ENCODE measurements at places on chromosomes 12 and 14.

GRCh38 chr14:24418492-24418873 lies 11.0 kb downstream of the CBLN3 start:
- no peak for DNase-seq

DNA sequence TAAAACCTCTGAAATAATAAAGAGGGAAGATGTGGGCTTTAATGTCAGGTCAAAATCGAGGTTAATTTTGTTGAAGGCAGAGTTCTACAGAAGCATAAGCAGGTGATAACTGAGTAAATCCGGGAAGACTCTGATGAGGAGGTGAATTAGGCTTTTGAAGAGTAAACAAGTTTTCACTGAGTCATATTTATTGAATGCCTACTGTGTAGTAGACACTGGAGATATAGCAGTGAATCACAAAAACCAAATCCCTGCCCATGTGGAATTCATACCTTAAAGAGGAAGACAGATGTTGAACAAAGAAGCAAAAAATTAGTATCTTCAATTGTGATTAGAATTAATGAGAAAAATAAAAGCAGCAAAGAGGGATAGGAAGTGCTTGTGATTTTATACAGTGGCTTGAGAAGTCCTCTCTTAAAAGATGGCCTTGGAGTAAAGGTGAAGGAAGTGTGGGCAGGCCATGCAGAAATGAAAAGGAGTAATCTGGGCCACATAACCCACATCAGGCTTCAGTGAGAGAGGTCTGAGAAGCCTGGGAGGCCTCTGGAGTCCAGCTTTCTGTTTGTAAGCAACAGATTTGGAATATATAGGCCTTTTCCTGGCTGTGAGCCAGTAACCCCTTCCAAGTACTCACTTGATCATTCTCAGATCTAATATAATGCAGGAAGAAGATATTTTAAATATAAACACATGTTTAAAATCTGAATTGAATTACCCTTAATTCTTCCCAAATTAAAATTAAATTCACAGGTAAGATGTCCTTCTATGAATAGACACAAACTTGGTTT lies 46.7 kb downstream of the BHLHE41 start:
- DNase-seq = no peak

DNA sequence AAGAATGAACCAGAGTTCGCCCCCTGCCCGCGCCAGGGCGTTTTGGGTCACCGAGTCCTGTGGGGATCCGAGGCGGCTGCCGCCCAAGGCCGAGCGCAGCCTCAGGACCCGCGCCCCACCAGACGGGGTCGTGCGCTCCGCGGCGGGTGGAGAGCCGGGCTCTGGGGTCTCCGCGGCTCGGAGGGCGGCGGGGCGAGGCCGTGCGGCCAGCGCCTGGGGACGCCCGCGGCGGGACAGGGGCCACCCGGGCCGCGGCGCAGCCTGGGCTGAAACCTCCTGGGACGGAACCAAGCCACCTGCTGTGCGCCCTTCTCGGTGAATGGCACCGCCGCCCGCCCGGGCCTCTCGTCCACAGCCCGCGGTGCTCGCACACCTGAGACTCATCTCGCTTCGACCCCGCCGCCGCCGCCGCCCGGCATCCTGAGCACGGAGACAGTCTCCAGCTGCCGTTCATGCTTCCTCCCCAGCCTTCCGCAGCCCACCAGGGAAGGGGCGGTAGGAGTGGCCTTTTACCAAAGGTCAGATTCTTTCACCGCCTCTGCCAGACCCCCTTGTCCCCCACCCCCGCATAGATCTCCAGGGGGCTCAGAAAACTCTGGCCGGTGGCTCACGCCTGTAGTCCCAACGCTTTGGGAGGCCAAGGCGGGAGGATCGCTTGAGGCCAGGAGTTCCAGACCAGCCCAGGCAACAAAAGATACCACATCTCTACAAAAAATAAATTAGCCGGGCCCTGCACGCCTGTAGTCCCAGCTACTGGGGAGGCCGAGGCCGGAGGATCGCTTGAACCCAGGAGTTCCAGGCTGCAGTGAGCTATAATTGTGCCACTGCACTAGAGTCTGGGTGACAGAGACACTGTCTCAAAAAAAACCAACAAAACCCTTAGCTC lies 901 bp downstream of the B3GNT4 start:
- no peak for DNase-seq

- no peak for DNase-seq
Measured at GRCh38 chr12:24582954-24583601, 365.8 kb downstream of the BCAT1 start.

GRCh38 chr12:10610188-10610587 lies 3.2 kb downstream of the MAGOHB start:
- DNase-seq = no peak

DNA sequence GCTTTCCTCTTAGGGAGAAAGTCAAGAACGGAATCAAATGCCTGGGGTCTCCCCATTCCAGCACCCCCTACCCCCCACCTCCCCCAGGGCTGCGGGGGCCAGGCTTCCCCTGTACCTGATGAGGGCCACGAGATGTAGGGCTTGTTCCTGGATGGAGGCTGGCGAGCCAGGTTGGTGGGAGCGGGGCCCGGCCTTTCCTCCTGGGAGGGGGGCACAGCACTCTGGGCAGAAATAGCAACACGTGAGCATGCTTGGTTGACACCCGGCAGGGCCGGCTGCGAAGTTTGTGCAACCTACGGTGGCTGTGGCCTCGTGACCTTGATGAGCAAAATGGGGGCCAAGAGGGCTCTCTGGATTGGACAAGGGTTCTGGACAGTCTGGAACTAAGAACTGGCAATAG lies 15.7 kb downstream of the AMN start:
- DNase-seq = no peak

GRCh38 chr12:82593901-82594396 lies 92.8 kb upstream of the TMTC2 start:
- DNase-seq = peak; percentile 3

DNA sequence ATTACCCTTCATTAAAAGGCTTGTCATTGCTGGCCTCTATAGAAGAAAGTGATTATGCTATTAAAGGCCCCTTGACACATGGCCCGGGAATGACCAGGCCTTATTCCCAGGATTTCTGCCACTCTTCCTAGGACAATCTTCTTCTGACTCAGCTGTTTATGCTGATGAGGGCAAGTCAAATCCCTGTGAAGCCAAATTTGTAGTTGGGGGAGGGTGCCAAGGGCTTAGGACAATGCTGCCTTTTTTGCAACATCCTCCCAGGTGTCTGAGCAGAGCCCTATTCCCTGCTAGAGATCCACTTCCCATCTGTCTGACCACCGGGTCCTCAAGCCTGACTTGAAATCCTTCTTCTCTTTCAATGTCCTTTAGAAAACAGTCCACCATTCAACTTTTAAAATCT lies 230.7 kb upstream of the SRRM4 start:
- no peak for DNase-seq

- no peak for DNase-seq
Measured at GRCh38 chr14:100322138-100322957, 791 bp upstream of the SLC25A47 start.

GRCh38 chr12:99386907-99387306 lies 260.6 kb upstream of the GARIN6 start:
- DNase-seq = no peak

DNA sequence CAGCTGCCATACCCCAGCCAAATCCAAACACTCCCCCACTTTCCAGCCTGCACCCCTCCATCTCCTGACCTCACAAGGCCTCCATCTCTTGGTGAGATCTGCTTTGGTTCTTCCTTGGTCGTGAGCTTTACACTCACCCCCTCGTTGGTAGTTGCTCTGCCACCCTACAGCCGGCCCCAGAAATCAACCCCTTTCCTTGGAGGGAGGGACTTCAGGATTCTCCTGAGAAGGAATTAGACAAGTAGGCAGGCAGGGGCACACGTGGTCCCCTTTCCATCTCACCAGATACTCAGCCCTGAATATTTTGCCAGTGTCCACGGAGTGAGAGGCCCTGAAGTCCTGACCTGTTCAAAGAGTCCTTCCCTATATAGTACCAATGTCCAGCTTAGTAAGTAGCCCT lies 120.0 kb upstream of the PWP1 start:
- DNase-seq = no peak

DNA sequence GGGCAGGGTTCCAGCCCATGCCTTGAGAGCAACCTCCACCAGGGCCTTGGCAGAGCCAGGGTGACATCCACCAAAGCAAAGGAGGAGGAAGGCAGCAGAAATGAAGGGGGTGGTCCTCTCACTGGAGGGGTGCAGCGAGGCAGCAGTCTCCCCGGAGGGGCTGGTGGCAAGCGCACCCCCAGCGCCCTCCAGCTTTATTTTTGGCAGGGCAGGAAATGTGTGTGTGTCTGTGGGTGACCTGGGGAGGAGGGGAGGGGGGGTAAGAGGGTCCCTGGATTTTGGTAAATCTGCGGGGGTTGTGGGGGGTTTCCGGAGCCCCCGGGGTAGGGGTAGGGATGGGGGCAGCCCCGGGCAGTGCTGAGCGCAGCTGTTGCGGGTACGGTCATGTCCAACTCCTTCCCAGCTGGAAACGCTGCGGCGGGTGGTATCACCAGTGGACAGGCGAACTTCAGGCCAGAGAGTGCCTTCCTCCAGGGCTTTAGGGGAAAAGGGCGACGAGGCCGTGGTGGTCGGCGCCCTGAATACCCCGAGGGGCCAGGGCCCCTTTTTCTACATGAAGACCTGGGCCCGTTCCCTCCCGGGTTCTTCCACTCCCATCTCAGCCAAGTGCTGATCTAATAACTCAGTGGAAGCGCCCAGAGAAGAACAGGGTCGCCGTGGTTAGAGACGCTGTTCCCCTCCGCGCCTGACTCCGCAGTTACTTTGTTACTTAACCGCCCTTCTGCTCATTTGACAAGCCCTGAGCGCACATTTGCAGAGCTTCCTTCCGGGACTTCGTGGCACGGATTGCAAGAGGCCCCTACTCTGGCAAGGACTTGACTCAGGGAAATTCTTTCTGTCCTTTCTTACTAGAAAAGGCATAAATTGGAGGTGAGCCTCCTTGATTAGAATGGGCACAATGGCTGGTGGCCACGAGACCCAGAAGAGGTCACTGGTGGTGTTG lies 55.2 kb downstream of the FOS start:
- no peak for DNase-seq

- no peak for DNase-seq
Measured at GRCh38 chr12:19932413-19932812, 435.9 kb upstream of the PDE3A start.

All from retinal pigment epithelial cell (primary cell).